ENCODE measurements at places on chromosomes 2 and 18.

DNA sequence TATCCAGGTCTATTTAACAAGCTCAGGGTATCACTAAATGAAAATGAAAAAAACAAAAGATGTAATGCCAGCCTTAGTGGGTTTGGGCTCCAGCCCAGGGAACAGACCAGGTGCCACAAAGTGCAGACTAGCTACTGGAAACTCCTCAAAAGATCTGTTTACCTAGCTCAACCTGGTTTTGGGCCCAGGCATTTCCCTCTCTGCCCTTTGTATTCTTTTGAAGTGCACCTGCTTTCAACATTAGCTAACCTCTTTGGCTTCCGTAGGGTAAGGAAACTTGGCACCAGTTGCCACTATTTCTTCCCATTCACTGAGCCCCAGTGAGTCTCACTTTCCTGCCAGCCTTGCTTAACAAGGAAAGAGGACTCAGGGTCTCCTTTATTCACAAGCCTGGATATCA is 123.6 kb upstream of the CDCA7 start:
- no peak for DNase-seq

DNA sequence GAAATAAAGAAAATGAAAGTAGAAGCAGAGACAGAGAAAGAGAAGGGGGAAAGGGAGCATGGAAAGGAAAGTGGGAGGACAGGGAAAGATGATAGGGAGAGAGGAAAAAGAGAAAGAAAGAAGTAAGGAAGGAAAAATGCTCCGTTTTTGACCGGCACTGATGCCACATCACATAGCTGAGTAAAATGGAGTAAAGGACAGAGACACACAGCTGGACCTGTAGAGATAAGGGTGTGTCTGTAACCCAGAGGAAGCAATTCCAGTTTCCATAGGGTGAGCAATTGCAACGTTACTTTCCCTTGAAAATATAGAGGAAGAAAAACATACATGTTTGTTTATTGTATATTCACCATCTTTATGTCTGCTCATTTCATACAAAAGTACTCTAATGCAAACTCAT is 1866.9 kb upstream of the PIK3C3 start:
- no peak for DNase-seq

- no peak for DNase-seq
Observed at GRCh38 chr18:12656605-12656937, 1.3 kb downstream of the SPIRE1 start.

DNA sequence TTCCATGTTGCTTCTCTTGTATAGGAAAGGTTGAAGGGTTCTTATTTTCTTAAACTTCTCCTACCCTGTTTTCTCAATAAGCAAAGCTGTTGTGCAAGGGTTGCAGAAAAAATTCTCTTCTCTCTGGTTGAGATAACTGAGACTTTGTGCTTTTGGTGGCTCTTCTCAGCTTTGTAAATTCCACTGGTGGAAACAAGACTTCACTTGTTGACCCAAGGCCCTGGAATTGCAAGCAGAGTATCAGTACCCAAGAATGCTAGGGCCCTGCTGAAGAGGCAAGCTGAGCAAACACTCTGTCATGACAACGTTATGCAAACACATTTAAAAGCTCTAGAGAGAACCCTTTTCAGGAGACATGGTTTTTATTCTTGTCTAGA is 294.7 kb upstream of the EPAS1 start:
- no peak for DNase-seq

DNA sequence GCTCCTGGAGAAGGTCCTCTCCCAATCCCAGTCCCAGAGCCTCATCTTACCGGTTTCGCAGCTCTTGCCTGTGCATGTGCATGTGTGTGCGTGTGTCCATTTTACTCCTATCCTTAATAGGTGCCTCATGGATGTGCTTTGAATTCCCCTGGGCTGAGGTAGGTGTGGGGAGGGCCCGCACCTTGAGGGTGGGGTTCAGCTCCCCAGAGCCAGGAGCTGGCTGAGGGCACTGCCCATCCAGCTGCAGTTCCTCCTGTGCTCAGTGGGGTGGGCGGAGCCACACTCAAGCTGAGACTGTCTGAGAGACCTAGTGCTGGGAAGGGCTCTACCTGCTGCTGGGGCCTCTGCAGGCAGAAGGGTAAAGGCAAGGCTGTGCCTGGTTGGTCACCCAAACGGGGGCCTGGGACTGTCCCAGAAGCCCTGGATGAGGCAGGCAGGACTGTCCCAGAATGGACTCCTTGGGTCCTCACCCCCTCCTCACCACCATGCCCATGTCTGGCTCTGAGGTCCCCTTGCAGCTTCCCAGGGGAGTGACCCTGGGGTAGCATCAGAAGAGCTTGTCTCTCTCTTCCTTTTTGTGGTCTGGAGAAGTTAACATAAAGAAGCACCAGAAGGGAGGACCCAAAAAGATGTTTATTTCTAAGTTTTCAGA is 8.9 kb downstream of the GDF7 start:
- DNase-seq: no peak

- DNase-seq: no peak
Observed at GRCh38 chr2:112708968-112709367, 11.9 kb upstream of the NT5DC4 start.

GRCh38 chr2:40409734-40410133 is 42.2 kb downstream of the SLC8A1 start:
- DNase-seq: no peak

- DNase-seq: no peak
Observed at GRCh38 chr2:62794791-62795190, 89.3 kb downstream of the EHBP1 start.

- DNase-seq: no peak
Observed at GRCh38 chr2:129908721-129909373, 70.6 kb upstream of the RAB6C start.

DNA sequence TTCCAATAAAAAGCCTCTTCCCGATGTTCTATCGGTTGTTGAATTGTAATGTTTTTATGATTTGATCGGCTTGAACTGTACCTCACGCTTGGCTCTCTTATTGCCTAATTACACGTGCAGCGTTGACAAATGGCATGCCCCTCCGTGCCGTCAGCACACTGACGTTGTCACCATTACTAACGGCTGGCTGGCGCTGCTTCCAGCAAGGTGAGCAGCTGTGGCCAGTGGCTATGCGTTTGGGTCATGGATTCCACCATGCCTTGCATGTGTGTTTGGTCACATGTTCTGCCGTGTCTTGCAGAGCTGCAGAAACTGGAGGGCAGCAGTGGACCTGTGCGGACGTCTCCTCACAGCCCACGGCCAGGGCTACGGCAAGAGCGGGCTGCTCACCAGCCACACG is 42.1 kb downstream of the TRAPPC12 start:
- DNase-seq: no peak

- no peak for DNase-seq
Observed at GRCh38 chr2:118250463-118250862, 162.2 kb downstream of the INSIG2 start.
